ENCODE measurements at places on chromosomes 5 and 9.
A peak's percentile ranks its signal among the peaks of the same experiment; 100 is the strongest.

GRCh38 chr5:169218861-169219260 is 82.1 kb downstream of the SLIT3 start:
- DNase-seq: no peak

- DNase-seq: no peak
These were observed 40.3 kb downstream of the JAK2 start for GRCh38 chr9:5025416-5025815.

- DNase-seq: no peak
These were observed 8.5 kb downstream of the CEP72 start for GRCh38 chr5:620586-621180.

- no peak for DNase-seq
These were observed 17.5 kb downstream of the TGFBI start for GRCh38 chr5:136046246-136046645.

GRCh38 chr9:83342006-83342405 is 196.2 kb downstream of the FRMD3 start:
- DNase-seq: no peak

DNA sequence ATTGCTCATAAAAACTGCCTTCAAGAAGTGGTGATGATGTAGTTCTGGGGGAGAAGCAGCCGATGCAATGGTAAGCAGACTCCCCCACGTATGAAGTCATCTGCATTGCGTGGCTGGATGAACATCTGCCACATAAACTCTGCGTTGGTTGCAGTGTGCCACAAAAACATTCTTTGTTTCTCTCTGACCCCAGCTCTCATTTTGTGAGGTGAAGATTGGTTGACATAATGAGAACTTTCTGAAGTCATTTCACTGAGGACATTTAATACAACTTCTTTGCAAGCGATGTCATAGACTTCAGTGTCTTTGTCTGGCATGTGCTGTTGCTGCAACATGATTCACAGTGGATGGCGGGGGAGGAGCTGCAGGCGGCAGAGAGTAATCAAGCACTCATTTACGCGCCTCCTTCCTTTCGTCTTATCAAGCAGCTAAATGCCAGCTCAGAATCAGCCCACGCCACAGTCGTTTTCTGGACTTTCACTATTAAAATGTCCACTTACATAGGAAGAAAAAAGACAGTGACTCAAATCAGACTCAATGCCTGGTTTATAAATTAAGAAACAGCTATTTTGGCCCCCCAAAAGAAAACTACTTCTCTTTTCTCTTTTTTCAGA is 91.5 kb upstream of the NFIL3 start:
- DNase-seq: no peak

- peak; percentile 39 for DNase-seq
These were observed 22.0 kb upstream of the MAPK9 start for GRCh38 chr5:180313677-180314505.

- no peak for DNase-seq
These were observed 126.4 kb upstream of the PRLR start for GRCh38 chr5:35356725-35357124.

DNA sequence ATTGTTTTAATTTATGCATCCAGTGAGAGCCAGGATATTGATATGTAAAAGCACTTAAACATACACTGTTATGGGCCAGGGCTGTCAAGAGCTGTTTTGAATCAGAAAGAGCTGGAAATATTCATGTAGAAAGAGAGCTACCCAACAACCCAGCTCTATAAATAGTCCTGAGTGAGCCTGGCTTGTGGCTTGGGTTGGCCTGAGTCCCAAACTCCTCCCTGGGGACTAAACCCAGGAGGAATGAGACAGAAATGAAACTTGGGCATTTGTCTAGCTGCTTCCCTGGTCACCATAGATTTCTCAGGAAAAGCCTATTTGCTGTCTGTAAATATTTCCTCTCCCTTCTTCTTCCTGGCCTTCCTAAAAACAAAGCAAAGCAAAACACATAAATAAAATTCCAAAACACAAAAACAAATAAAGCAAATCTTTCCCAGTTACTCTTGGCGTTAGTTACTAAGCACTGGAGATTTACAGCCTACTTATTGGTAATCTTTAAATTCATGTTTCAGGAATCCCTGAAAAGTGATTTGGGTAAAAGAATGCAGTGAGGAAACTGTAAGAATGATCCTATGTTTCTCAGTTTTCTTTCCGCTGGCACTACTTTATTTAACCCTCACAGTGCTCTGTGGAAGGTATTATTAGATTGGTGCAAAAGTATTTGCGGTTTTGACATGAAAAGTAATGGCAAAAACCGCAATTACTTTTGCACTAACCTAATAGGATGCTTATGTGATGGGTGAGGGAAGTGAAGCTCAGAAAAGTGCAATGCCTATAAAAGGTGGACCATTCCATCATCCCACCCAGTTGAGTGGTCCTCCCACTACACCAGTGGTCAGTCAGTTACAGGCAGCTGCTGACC is 111.8 kb downstream of the CARTPT start:
- no peak for DNase-seq

DNA sequence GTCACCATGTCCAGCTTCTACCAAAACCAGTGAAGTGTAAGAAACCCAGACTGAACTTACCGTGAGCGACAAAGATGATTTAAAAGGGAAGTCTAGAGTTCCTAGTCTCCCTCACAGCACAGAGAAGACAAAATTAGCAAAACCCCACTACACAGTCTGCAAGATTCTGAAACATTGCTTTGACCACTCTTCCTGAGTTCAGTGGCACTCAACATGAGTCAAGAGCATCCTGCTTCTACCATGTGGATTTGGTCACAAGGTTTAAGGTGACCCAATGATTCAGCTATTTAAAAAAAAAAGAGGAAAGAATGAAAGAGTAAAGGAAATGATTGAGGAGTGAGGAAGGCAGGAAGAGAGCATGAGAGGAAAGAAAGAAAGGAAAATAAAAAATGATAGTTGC is 19.8 kb downstream of the IL7R start:
- no peak for DNase-seq

GRCh38 chr5:2699686-2700085 is 51.8 kb downstream of the IRX2 start:
- no peak for DNase-seq

DNA sequence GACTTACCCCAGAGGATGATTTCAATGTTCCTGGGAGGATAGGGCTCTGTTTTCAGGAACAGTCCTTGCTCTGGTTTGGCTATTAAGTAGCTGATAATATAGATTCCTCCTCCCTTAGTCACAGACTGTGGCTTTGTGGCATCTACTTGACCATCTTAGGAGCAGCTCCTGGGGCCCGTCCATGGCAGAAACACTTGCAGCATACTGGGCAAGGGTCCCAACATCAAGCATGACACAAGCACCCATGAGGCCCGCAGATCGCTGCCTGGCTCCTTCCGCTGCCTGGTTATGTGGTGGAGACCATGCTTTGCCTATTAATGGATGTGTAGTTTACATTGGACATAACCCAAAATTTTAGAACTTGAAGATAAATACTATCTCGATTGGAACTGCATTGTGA is 170.1 kb downstream of the ICE1 start:
- DNase-seq: no peak

GRCh38 chr9:126708178-126708577 is 94.5 kb downstream of the LMX1B start:
- DNase-seq: no peak

DNA sequence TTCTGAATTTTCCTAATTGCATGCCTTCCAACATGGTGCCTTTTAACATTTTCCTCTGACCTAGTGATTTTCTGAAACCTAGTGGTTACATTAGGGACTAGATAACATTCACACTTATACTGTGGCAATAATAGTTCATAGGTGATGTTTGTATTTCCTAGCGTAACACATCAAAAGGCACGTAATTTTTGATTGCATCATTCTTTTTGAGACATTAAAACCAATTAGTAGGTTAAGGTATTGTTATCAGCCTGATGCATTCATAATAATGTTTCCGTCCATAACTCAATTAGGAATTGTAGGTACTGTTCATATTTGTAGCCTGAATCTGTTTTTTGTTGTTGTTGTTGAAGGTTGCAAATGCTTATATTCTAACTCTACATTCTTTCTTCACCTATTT is 192.4 kb downstream of the ANXA1 start:
- no peak for DNase-seq

DNA sequence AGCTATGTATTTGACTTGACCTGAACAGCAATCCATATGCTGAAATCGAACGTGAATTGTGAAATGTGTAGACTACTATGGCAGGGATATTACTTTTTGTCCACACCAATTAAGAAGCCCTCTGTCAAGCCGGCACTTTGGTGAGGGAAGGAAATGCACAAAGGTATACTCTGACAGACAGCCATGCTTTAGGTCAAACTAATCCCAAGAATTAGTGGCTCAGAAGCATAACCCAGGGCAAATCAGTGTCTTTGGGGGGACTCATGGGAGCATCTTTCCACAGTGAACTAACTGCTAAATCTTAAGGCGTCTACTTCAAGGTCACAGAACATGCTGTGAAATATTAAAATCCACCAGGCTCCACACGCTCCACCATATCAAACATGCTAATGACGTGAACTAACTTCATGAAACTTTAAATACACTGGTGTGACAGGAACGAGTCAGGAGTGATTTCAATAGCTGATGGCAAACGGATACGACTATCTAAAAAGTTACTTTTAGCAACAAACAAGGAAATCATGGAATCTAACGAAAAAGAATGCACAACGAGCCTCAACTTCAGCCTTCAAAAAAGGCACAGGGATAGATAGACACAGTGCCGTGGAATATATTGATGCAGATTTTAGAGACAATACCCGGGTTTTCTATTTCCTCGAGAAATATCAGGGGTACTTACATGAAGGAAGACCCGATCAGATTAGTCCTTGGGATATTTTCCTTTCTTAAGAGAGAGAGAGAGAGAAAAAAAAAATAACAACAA is 527 bp downstream of the MEF2C start:
- no peak for DNase-seq

DNA sequence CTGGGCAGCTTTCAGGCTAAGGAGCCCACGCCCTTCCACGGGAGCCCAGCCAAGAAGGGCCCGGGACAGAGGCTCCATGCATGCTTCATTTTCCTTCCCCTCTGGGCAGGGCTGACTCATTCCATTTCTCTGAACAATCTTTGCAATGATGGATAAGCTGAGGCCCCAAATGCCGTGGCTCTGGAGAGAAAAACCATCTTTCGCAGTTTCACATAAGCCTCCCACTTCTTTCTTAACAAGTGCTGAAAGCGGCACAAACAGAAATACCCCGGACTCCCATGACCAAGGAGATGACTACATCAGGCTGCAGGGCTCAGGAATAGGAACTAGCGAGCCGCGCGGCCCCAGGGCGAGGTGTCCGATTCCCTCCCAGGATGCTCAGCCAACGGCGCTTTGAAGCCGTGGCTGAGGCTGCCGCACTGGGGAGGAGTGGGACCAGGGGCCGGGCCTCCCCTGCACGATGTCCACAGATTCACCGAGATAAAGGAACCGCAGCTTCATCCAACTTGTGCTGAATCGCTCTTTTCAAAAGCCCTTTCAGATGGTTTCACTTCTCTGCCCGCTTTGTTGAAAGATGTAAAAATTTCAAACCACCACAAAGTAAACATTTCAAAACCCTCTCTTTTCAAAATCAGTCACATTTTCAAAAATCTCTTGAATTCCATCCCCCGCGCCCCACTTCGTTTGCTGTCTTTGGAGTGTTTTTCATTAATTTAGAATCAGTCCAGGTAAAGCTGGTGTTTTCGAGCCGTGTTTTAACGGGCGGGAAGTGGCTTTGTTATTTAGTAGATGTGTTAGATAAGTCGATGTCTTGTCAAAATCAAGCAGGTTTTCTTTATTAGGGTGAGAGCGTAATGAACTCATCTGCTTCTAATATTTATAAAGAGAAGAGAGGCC is 96.5 kb upstream of the LMX1B start:
- DNase-seq: no peak

- DNase-seq: no peak
These were observed at the start of gene F2RL2 for GRCh38 chr5:76622973-76623596. TSS of gene F2RL2 (minus strand) at chr5:76623403. CDS start at chr5:76623230, 173 bp downstream.

- no peak for DNase-seq
These were observed 64.3 kb downstream of the IRX1 start for GRCh38 chr5:3659907-3660306.

- no peak for DNase-seq
These were observed 101.7 kb downstream of the TMC1 start for GRCh38 chr9:72623156-72623555.

DNA sequence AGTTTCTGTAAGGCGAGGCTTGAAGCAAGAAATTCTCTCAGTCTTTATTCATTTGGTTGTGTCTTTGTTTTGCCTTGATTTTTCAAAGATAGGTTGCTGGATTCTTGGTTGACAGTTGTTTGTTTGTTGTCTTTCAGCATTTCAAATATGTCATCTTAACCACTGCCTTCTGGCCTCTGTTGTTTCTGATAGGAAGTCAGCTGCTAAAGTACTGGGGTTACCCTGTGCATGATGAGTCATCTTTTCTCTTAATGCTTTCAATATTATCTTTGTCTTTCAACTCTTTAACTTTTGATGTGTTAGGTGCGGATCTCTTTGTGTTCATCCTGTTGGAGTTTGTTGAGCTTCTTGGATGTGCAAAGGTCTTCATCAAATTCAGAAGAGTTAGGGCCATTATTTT is 1571.3 kb downstream of the MAT2B start:
- DNase-seq: no peak
